ENCODE measurements at places on chromosomes 1 and 21. TPM values are rescaled to one million over a fixed set of nuclear protein-coding genes. Genes with fewer than 3 reads are reported as not detected.

DNA sequence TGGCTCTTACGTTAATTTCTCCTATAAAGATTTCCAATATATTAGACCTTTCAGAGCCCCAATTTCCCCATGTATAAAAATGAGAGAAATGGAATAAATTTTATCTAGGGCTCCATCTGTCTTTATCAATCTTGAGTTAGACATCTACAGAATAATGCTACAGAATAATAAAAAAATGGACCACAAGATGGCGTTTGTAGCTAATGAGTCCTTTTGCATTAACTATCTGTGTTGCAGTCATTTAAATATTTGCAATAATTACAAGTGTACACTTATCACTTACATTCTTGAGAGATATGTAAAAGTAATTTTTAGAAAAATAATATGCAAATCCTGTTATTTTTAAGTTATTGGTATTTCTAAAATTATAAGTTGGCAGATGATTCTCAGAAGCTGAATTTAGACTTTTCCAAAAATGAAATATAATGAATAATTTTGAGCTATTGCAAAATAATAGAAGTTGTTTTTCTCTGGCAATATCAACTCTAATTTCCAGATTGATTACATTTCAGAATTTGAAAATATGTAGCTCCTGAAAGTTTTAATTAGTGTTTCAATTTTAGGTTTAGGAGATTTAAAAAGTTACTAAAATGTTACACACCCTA is 87.7 kb downstream of the SNX7 start:
- no peak for DNase-seq

GRCh38 chr1:50976890-50977574 is 7.0 kb downstream of the CDKN2C start:
- no peak for DNase-seq

- DNase-seq: no peak
Measured at GRCh38 chr1:10716840-10717239, 79.6 kb downstream of the CASZ1 start.

DNA sequence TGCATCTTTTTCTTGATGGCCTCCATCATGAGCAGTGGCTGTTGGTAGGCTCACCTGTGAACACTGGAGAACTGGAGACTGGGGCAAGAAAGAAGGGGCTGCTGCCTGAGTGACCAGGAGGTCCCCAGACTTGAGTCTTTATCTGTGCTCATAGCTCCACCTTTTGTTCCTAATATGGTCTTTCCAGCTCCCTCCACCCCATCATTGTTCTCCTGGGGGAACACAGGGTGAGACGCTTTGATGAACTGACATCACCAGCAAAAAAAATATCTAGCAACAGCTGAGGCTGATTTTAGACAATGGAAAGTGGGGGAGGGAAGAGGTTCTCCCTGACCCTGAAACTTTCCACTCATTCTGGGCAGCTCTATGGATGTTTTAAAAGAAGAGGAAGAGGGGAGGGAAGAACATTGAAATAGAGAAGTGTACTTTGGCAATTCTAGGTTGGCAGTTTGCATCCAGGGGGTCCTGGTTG is at the start of gene TPM3:
TSS of gene TPM3 (minus strand) at position 111 of the 472 bp plus-strand sequence. CDS start at position 29, 82 bp downstream.
- DNase-seq: no peak

Gene FALEC
- 0.44 TPM for total RNA-seq

Gene HORMAD1
- total RNA-seq: not detected

Gene CFAP107
- total RNA-seq: not detected
